Stimulated activated naive CD4-positive, alpha-beta T cell treated with Interleukin-2 at 50 U/mL for 16 hours (primary cell): ENCODE measurements at places on chromosomes 2 and 18.
A peak's percentile ranks its signal among the peaks of the same experiment; 100 is the strongest.

GRCh38 chr2:230575642-230576324 is 136.9 kb upstream of the CAB39 start:
- DNase-seq, result peak; percentile 41

GRCh38 chr2:75065402-75066008 is 107.1 kb downstream of the POLE4 start:
- DNase-seq, result no peak

DNA sequence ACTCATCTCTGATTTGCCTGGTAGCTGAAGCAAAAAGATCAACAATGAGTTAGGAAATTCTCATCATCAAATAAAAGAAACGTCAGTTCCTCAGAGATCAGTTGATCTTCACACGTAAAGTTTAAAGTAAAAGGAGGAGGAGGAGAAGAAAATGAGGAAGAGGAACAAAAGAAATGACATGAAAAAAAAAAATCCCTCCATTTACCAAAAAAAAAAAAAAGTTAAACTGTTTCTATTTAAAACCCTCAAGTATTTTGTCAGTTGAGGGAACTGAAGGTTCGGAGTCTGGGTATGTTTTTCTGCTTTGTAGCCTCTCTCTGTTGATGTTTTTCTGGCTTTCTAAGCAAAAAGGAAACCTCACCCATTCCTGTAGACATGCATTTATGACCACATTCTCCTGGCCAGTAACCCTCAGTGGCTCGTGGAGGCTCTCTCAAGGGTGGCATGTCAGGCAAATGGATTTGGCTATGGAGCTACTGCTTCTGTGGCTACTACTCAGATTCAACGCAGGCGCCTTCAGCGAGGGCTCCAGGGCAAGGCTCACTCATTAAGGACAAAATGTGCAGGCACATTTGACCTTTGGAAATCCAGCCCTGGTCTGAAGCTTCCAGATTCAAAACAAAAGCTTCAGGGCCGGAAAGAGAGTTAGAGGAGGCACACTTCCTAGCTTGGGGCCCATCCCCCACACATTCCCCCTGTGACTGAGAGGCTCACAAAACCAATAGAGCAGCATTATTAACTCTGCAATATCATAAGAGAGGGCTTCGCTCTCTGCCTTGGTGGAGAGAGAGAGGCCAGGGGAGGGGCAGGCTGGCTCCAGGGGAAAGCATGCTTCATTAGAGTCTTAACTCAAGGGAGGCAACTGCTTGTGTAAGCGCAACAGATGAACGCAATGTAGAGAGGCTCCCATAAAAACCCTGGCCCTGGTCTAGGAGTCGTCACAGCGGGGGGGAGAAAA is 22.3 kb downstream of the KLF7 start:
- DNase-seq, result peak; percentile 28

- DNase-seq, result no peak
Measured at GRCh38 chr2:240469740-240470139, 34.3 kb downstream of the GPC1 start.

DNA sequence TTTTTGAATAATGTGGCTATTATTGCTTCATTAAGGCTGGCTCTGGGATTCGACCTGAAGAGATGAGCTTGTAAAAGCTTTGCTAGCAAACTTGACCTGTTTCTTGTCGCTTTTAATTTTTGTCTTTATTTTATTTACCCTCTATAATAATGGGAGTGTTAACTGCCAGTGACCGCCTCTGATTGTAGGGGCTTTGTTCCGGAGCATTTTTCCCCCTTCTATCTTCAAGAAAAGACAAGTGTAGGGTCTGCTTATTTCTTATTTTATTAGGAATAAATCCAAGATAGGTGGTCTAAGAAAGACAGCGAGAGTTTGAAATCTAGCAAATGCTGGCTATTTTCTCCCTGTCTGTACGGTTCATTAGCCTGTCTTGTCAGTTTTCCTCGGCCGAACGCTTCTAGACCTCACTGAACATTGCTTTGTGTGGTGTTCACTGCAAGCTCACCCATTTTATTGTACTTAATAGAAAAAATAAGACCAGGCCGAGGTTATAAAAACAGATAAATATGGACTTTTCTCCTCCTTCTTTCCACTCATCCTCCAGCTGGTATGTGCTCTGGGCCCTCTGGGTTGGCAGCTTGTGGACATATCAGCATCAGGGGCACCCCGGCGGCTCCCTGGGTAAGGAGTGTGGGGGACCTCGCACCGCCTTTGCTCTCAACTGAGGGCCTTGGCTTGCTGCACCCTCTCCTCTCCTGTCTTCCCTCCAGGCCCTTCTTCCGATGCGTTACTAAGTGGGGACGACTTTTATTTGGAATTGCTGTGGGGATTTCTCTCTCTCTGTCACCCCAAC is 8.5 kb downstream of the MEIS1 start:
- no peak for DNase-seq

- no peak for DNase-seq
Measured at GRCh38 chr2:47429795-47430194, 26.8 kb downstream of the MSH2 start.

DNA sequence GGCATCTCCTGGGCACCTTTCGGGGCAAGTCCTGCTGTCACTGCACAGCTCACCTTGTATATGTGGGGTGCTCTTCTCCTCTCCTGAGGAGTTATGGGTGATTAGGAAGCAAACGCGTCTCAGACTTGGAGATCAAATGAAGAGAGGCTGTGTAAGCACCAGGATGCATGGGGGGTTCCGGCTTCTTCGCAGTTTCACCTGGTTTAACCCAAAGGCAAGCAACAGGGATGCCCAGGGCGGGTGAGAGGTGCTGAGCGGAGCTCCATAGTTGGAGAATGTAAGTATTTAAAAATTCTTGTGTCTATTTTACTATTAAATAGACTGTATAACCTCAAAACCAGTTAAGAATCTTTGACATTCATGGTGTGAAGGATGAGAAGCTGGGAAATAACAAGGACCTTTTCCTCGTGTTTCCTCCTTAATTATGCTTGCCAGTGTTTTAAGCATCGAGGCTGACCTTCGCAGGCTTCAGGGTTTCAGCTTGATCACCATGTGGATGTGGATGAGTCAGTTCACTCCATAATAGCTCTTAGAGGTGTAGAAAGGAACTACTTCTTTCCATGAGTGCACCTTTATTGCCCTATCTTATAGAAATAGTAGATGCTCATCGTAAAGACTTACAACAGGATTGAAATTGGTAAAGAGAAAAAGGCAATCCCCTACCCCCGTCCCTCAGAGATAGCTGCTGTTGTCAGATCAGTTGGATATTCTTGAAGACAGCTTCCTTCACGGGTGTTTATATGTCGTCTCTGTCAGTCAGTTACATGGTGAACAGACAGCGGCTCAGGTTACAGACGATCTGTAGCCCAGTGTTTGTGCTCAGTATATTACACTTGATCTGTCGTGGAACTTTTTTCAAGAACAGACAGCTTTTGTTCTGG is 201.1 kb downstream of the AGAP1 start:
- no peak for DNase-seq

GRCh38 chr2:73172963-73173362 is 29.4 kb upstream of the NOTO start:
- DNase-seq, result peak; percentile 66

GRCh38 chr2:233261819-233262555 is 10.5 kb downstream of the ATG16L1 start:
- DNase-seq, result no peak

DNA sequence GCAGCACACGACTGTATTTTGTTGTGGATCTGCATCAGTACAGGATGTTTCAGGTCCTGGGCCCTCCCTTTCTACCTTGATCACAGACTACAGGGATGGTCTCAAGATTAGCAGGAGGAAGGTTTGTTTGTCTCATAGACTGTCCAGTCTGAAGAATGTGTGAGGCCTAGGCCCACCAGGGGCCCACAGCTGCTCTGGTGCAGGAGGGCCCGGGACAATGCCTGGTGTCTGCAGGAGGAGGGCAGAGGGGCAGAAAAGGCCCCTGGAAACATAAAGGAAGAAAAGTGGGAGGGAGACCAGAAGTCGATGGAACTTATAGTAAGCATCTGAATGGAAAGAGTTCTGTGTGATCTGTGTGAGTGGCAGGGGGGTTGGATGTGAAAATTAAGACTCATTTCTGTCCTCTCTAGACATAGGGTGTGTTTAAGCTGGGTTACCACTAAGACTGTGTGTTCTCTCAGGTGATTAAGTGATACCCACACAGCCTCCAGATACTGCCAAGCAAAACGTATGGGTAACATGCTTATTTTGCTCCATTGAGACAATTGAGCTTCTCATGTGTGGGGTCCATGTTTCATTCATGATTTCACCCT is 33.4 kb upstream of the LPIN2 start:
- no peak for DNase-seq

DNA sequence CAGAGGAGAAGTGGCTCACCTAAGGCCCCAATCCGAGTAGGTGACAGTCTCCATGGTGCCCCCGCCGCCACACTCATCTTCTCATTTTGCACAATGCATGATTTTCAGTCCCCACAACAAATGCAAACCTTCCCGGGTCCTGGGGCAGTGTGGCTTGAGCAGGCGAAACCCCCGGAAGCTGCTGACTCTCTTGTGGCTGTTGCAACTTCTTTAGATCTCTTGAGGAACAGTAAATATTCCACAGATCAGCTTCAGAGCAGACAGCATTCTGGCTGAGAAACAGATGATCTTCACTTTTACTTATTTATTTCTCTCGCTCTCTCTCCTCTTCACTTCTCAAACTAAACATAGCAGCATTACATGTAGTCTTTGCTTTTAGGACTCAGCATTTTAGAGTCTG is 51.9 kb downstream of the ASAP2 start:
- no peak for DNase-seq

DNA sequence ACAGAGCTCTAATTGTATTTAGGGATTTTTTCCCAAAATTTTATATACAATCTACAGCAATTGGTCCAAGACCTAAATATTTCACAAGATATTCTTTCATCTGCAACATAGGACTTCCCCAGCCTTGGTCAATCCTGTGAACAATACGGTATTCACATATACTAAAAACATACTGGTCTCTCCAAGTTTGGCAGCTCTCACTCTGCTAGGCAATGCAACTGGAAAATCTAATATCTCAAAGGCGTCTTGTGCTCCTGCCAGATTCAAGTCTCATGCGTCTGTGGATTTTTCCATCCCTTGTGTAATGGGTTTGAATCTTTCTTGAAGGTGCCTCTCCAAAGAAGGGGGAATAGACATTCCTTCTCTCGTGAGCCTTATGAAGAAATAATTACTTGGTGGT is 27.4 kb upstream of the MBOAT2 start:
- DNase-seq, result no peak

- DNase-seq, result no peak
Measured at GRCh38 chr2:68351997-68352396, 13.1 kb upstream of the PLEK start.

- peak; percentile 70 for DNase-seq
Measured at GRCh38 chr18:54828281-54828881, at the start of gene RAB27B. Gene RAB27B (plus strand): TSS chr18:54828477. CDS start chr18:54877586, 49,109 bp downstream.

DNA sequence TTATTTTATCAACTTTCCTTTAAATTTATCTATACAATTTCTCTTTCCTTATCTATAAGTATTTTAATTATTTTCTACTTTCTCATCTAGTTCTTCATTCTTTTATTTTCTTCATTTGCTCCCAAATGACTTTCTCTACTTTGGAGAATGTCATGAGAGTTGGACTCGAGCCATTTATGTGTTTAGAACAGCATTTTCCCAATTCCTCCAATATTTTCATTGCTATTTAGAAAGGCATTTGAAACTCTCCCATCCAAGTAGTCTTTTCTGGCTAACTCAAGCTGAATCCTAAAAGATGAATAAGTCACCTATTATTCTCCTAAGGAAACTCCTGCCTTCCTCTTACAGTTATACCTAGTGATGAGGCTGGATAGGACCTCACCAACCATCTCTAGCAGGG is 15.8 kb upstream of the FEZ2 start:
- DNase-seq, result no peak

- DNase-seq, result no peak
Measured at GRCh38 chr2:168348076-168348475, 100.7 kb upstream of the STK39 start.

- DNase-seq, result no peak
Measured at GRCh38 chr2:127581050-127581345, 45.5 kb downstream of the MYO7B start.

DNA sequence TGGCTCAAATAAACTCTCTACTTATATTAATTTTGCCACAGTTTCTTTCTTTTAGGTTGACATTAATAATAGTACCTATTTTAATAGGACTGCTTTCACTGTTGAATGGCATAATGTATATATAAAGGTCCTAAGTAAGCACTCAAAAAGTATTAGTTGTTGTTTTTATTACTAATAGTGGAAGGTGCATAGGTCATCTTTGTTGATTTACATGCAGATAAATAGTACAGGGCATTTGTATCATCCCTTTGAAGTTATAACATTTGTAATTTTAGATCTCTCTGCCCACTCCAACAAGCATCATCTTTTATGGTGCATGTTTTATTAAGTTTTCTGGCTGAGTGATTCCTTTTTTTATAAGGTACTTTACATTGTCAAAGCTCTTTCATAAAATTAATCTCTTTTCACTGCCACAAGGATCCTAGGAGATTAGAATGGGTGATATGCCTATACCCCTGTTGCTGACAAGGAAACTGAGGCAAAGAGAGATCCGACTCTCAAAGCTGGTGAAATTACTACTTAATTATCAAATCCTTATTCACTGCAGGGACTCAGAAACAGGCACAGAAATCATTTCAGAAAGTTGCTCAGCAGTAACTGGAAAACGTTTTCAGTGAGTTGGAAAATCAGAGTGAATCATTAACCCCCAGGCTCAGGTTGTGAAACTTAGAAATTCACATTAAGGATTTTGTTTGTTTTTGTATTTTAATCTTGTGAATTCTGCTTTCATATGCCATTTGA is 299.6 kb downstream of the AGPS start:
- DNase-seq, result no peak

GRCh38 chr2:65655000-65655399 is 222.6 kb upstream of the SPRED2 start:
- DNase-seq, result no peak

GRCh38 chr2:133264989-133265401 is 303.3 kb downstream of the NCKAP5 start:
- DNase-seq, result no peak

DNA sequence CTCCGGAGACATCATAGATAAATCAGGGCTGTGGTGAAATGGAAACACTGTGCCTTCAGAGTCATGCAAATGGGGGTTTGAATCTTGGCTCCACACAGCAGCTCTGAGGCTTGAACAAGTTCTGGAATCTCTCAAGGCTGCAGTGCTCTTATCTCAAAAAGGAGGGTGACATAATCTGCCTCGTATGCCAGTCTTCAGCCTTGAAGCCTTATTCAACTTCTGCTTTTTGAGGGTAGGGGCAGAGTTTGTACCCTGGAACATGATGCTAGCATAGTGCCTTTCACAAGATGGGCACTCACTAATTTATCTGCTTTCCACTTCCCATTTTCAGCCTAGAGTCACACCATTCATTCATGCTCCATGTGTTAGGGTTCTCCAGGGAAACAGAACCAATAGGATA is 42.3 kb downstream of the GATA6 start:
- DNase-seq, result no peak

DNA sequence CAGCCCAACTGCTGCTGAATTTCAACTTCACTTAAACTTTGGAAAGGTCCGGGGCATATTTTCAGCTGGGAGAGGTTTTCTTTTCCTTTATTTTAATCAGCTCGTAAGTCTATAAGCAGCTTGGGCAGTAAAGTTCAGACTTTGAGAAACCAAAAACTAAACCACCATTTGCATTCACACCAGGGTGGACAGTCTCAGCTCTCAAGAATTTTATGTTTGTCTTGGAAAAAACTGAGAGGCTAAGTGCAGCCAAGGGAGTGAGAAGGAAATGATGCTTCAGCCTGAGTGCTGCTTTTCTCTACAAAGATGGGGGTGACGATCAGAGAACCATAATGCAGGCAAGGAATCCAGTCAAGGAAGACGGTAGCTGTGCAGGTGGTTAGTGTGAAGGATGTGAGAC is 30.2 kb downstream of the MCFD2 start:
- no peak for DNase-seq

- no peak for DNase-seq
Measured at GRCh38 chr18:26046419-26047077, 43.9 kb downstream of the SS18 start.

- no peak for DNase-seq
Measured at GRCh38 chr18:77470569-77471413, 221.1 kb downstream of the GALR1 start.
